ENCODE measurements at places on chromosomes 7 and 10.

DNA sequence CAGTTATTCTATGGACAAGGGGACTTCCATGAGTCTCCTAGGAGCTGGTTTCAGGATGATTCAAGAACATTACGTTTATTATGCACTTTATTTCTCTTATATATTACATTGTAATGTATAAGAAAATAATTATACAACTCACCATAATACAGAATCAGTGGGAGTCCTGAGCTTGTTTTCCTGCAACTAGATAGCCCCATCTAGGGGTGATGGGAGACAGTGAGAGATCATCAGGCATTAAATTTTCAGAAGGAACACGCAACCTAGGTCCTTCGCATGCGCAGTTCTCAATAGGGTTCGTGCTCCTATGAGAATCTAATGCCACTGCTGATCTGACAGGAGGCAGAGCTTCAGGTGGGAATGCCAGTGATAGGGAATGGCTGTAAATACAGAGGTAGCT is 137.9 kb downstream of the ANKRD30A start:
- DNase-seq = no peak

- no peak for DNase-seq
Measured at GRCh38 chr10:94785211-94785610, 22.7 kb downstream of the CYP2C19 start.

DNA sequence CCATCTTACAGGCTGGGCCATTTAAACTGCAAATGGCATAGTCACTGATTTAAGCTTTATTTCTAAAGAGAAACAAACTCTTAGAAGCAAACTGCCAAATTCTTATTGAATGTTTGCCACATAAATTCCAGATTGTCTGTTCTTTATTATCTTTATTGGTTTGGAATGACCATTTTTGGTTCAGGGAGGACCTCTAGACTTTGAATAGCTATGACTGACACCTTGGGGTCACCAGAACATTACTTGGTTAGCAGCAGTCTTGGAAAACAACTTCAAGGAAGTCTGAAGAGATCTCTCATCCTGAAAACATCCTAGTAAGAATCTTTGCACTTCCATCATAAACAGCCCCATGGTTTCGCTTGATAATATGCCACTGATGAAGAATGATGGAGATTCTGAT is 197.1 kb downstream of the SUGCT start:
- DNase-seq = peak; percentile 19

GRCh38 chr10:51881213-51881612 is 181.8 kb upstream of the CSTF2T start:
- no peak for DNase-seq

GRCh38 chr10:43043773-43044447 is 33.0 kb upstream of the RET start:
- no peak for DNase-seq

- DNase-seq = no peak
Measured at GRCh38 chr7:130478991-130479390, 12.9 kb upstream of the MEST start.

DNA sequence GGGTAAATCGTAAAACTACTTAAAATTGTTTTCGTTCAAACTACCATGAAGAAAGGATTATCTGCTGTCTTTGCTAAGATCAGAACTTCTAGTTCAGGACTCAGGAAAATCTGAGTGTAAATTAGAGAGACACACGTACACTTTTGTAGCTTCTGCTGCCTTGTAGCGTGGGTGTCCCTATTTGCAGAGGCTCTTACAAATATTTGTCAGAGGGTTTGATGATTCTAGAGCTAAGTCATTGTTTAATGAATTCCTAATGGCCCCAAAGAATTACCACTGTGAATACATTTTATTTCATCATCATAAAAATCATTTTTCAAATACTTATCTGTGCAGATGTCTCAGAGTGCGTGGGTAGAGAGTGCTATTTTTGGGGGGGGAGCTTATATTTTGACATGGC is 314.9 kb downstream of the LRMDA start:
- DNase-seq = no peak

GRCh38 chr10:61701055-61701705 is 38.5 kb downstream of the CABCOCO1 start:
- no peak for DNase-seq

- DNase-seq = no peak
Measured at GRCh38 chr7:3033136-3033535, 10.5 kb downstream of the CARD11 start.

DNA sequence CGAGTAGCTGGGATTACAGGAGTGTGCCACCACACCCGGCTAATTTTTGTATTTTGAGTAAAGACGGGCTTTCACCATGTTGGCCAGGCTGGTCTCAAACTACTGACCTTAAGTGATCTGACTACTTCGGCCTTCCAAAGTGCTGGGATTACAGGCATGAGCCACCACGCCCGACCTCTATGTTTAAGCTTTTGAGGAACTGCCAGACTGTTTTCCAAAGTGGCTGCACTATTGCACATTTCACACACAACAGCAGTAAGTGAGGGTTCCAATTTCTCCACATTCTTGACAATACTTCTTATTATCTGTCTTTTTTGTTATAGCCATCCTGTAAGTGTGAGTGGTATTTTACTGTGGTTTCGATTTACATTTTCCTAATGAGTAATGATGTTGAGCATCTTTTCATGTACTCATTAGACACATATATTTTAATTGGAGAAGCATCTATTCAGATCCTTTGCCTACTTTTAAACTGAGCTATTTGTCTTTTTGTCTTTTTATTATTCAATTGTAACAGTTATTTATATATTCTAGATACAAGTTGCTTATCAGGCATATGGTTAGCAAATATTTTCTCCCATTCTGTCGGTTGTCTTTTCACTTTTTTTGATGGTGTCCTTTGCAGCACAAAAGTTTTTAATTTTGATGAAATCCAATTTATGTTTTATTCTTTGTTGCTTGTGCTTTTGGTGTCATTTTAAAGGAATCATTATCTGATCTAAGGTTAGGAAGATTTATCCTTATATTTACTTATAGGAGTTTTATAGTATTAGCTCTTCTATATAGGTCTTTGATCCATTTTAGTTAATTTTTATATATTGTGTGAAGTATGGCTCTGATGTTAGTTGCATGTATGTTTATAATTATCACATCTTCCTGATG is 12.8 kb upstream of the IRF5 start:
- DNase-seq = no peak

DNA sequence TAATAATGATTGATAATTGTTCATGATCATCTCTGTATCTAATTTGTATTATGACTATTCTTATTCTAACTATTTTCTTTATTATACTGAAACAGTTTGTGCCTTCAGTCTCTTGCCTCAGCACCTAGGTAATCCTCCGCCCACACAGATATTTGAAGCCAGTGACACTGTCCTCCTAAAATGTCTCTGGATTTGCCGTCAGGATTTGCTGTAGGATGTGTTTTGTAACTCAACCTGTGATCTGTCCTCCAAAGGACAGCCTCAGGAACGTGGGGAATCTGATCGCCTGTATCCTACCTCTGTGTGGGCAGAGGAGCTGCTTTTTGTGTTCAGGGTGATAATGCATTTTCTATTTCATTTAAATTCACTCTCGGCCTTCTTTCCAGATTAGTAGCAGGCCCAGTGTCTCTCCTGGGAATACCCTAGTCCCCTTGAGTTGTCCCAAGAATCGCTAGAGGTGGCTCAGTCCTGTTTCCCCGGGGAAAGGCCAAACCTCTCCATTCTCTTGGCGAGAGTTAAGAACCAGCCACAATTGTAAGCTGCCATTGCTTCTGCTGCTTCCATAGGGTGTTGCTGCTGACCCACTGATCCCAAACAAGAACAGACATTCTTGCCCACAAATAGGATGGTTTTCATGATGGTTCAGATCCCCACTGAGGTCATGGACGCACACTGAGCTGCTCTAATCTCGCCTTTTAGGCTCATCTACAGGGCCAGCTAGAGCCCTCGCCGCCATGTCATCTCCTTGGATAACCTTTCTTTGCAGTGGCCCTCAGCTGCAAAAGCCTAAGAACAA is 136.2 kb upstream of the KCNMA1 start:
- no peak for DNase-seq

DNA sequence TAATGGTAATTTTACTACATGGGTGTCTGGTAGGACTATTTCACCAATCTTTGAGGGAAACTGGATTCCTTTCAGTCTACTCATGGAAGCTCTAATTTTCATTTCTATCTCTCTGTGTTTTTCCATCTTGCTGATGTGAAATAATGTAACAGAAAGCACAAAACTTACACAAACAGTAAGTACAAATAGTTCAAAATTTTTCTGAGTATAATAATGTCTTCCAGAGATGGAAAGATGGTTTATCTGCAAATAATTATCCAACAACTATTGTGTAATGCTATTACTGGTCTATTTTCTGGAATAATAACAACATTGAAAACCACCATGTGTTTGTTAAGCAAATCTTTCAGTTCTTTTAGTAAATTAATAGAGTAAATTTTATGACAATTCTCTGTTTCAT is 565.8 kb upstream of the MGMT start:
- no peak for DNase-seq

GRCh38 chr10:104732222-104732621 is 91.1 kb downstream of the SORCS3 start:
- DNase-seq = no peak

GRCh38 chr10:14478604-14479003 is 147.9 kb upstream of the FRMD4A start:
- peak; percentile 77 for DNase-seq

- DNase-seq = no peak
Measured at GRCh38 chr10:5741276-5741675, 56.6 kb downstream of the TASOR2 start.

DNA sequence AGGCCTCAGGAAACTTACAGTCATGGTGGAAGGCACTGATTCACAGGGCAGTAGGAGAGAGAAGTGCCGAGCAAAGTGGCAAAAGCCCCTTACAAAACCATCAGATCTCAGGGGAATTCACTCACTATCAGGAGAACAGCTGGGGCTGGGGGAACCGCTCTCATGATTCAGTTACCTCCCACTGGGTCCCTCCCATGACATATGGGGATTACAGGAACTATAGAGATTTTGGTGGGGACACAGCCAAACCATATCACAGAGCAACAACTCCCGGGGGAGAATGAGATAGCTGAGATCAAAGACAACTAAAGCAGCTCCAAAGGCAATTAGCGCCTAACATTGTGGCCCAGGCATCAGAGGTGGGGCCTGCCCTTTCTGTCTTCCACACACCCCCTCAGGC is 85.4 kb upstream of the VOPP1 start:
- no peak for DNase-seq

- no peak for DNase-seq
Measured at GRCh38 chr10:77310288-77310840, 327.2 kb downstream of the KCNMA1 start.

DNA sequence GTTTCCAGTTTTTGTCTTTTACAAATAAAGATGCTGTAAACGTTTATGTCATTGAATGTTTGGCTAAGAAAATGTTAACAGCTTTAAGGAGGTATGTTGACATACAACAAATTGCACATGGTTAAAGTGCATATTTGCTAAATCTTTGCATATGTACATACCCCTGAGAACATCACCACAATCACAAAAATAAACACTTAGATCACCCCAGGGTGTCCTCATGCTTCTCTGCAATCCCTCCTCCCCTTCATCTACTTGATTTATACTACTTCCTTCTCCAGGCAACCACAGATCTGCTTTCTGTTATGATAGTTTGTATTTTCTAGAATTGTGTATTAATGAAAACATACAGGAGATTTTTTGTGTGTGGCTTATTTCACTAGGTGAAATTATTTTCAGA is 209.5 kb downstream of the GLRX3 start:
- DNase-seq = no peak

DNA sequence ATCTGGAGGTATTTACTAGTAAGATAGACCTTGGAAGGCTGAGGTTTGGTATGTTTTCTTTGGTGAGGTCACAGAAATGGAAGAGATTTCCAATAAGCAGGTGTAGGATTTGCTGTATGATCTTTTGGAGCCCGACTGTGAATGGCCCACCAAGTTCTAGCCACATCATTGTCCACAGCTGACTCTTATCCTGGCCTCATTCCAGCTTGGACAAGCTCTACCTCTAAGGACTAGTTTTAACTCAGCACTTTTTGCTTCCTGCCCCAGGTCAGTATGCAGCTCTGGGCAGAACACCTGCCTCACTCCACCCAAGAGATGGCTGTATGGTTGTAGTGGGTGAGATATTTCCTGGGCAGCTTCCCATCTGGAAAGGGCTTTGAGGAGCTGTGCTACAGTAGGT is 6.1 kb upstream of the CPA4 start:
- no peak for DNase-seq

DNA sequence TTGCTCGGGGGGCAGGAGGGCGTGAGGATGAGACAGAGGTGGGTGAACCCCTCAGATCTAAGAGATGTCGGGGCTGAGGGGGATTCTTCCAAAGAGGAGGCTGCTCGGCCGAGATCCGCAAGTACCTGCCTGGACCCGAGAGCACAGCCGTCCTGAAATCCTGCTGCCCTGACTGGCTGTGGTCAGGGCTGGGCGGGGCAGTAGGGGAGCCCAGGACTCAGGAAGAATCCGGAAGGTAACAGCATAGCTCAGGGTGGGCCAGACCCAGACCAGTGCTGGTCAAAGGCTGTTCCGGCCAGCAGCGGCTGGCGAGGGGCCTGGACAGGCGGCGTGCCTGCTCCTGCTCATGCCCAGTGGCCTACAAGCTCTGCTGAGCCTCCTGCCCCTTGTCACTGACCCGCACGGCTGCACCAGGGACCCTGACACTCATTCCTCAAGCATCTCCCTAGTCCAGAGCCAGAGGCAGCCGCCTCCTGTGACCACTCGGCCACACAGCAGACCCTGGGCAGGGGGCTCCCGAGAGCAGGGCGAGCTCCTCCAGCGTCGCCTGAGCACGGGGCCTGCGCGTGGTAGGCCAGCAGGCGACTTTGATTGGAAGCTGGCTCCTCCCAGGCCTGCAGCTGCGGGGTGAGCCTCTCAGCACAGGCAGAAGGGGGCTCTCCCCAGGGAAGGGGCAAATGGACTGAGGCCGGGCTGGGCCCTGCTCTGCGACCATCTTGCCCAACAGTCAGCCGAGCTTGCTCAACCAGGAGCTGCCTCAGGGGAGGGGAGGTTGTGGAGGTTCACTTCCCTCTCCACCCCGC is 3.1 kb upstream of the ADAP1 start:
- DNase-seq = no peak

DNA sequence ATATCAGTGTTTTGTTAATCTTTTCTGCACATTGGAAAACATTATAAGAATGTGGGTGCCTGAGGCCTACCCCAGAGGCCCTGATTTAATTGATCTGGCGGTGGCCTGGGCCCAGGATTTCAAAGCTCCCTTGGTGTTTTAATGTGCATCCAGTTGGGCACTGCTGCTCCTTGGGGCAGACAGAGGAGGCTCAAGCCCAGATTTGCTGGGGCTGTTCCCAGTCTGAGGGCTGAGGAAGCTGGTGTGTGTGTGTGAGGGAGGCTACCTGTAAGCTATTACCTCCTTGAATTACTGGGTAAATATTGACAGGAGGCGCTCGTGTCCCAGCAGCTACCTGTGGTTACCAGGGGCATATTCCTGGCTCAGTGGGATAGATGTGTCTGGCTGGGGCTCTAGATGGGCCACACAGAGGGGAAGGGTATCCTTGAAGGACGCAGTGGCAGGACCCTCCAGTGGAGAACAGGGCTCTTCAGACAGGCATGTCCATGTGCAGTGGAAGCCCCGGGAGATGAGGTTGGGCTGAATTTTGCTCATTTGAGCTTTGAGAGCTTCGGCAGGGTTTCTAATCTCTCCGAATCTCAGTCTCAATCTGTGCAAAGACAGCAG is 975.4 kb upstream of the ZNF722 start:
- no peak for DNase-seq
